ENCODE measurements at places on chromosomes 1 and 21.

DNA sequence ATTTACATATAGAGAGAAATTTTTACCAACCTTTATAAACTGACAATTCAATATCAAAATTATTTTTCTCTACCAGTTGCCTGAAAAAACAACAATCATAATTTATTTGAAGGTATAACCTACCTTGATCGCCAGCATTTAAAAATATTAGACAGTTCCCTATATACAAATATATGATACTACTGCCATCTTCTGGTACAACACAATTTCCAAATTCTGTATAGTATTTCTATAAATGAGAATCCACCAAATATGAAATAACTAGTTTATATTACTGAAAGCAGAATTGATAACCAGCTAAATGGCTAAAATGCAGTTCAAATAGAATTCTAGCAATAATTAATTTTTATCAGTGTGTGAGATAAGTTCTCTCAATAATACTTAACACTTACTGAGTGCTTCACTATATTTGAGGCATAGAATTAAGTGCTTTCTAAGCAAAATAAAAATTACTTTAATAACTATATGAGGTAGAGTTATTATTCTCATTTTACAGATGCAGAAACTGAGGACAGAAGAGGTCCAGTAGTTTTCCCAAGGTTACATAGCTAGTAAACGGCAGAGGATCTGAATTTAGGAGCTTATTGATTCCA, 75.6 kb downstream of the PIGK start:
- no peak for DNase-seq

- no peak for DNase-seq
Measured at GRCh38 chr1:247114351-247115140, 10.4 kb upstream of the ZNF669 start.

- DNase-seq: no peak
Measured at GRCh38 chr1:116062201-116062600, 49.0 kb upstream of the MAB21L3 start.

DNA sequence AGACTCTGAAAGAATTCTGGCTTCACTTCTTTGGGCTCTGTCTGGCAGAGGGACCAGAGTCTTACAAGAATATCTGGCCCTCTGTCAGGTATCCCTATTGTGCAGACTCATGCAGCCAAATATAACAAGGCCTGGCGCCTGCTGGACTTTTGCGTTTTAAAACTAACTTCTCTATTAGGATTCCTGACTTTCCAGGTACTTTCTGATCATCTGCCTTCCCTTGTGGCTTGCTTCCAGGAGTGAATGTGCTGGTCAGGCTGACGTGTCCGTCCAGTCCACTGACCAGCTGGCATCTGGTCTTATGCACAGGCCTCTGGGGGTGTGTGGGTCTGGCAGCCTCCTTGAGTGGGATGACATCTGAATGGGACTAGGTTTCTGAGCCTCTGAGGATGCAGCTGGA, 8.6 kb upstream of the RAB29 start:
- no peak for DNase-seq

- no peak for DNase-seq
Measured at GRCh38 chr1:66330722-66331141, 203.2 kb upstream of the SGIP1 start.

GRCh38 chr1:113947388-113948107, 18.4 kb downstream of the HIPK1 start:
- DNase-seq: no peak

- no peak for DNase-seq
Measured at GRCh38 chr1:225823811-225824261, 13.9 kb downstream of the EPHX1 start.

DNA sequence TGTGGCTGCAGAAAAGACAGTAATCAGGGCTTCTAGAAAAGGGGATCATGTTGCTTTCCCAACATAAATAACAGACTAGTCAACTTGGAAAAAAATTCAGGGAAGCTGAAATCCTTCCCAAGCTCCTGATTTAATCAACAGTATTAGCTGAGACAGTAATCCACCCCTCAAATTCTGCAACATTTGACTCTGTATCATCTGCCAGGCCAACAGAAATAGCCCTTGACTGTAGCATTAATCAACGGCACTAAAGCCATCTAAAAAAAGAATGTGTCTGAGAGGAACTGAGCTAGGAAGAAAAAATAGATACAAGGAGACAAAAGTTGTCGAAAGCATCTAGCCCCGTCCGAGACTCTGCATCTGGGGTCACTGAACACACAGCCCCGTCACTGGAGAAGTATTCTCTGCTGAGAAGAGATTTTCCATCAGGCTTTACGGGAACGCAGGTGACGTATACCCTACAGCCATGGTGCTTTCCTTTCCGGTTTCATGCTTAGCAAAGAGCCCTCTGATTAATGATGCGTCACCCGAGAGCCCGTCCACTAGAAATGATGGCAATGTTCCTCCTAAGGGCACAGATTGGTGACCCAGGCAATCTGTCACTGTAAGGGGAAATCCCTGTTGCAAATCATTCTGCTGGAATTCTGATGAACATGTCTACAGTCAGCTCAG, 42.1 kb upstream of the TP53BP2 start:
- no peak for DNase-seq

GRCh38 chr21:28018741-28019669, 973.7 kb downstream of the LTN1 start:
- no peak for DNase-seq

GRCh38 chr1:110239441-110240430, 29.6 kb downstream of the KCNC4 start:
- no peak for DNase-seq

GRCh38 chr1:165905853-165906252, 78.4 kb downstream of the UCK2 start:
- no peak for DNase-seq

DNA sequence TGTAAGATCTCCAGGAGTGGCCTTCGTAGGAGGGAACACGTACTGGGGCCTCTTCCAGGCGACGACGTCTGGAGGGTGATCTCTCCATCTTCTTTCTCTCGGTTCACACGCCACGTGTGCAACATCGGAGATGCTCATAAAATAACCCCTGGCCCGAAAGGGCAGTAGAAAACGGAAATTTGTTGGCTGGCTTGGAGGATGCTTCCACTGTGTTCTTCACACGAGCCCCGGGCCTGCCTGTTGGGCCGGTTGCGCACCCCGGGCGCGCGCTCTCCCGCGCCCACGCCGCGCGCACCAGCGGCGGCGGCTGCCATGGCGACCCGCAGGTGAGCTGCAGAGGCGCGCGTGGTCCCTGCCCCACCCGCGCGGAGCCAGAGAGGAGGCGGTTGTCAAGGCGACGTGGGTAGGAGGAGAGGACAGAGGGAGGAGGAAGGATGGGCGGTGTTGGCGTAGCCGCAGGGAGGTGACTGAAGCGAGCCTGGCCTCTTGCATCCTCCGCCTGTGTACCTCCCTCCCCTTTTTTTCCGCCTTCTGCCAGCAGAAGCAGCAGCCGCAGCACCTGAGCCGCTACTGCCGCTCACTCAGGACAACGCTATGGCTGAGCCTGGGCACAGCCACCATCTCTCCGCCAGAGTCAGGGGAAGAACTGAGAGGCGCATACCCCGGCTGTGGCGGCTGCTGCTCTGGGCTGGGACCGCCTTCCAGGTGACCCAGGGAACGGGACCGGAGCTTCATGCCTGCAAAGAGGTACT, at the start of gene ELAPOR1:
Gene ELAPOR1 (plus strand): TSS at position 526 of the 752 bp plus-strand sequence. CDS start 69 bp downstream, at position 595.
- DNase-seq: no peak

DNA sequence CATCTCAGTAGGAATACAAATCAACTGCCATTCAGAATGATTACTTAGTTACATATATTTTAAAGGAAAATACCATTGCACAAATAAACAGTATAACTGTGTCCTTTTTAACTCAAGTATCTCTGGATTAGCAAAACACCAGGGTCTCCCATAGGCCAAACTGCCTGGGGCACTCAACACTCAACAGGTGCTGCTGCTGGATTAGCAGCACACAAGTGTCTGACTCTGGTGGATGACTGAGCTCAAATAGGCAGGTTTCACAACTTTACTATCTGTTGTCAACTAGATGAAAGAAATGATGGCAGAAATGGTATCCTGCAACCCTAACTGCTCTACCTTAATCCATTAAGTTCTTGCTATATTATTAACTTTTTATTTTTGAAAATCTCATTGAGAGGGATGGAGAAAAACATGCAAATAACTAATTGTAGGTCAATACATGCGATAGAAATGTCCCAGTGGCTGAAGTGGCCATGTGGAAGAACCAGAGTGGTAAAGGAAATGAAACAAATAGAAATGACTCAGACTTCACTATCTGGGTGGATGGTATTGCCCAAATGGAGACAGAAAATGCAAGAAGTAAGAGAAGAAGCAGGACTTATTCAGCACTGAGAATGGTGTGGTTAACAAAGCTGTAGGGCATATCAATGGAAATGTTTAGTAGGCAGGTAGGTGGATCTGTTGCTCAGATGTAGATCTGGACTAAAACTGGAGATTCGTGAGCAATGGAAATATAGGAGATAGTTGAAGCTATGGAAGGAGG, 90.8 kb upstream of the CCDC190 start:
- no peak for DNase-seq

DNA sequence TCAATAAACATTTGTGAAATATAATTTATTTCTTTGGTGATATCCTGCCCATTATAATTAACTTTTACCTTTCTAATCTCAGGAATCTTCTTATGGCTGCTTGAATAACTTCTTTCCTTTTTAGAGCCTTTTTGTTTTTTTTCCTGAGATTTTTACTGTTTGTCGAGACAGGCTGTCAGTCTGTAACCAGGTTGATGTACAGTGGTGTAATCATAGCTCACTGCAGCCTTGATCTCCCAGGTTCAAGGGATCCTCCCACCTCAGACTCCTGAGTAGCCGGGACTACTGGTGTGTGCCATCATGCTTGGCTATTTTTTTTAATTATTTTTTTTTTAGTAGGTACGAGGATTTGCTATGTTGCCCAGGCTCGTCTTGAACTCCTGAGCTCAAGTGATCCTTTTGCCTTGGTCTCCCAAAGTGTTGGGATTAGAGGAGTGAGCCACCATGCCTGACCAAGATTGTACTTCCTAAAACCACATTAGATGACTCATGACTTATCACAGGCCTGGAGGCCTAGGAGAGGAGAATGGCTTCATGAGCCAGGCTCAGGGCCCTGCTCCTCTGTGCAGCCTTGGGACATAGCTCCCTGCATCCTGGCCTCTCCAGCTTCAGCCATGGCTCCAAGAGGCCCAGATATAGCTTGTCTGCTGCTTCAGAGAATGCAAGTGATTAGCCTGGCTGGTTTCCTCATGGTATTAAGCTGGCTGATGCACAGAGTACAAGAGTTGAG, 48.6 kb downstream of the CTH start:
- DNase-seq: no peak

GRCh38 chr21:16424331-16424751, 694.6 kb downstream of the USP25 start:
- DNase-seq: no peak

DNA sequence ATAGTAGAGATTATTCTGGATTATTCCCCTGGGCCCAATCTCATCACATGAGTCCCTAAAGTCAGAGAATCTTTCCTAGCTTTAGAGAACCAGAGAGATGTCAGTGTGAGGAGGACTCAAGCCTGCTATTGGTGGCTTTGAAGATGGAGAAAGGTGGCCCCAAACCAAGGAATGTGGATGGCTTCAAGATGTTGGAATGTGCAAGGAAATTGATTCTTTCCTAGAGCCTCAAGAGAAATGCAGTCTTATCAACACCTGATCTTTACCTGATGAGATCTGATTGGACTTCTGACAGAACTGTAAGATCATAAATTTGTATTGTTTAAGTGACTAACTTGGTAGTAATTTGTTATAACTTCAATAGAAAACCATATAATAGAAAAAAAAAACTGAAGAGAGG, 51.0 kb downstream of the NME7 start:
- no peak for DNase-seq

DNA sequence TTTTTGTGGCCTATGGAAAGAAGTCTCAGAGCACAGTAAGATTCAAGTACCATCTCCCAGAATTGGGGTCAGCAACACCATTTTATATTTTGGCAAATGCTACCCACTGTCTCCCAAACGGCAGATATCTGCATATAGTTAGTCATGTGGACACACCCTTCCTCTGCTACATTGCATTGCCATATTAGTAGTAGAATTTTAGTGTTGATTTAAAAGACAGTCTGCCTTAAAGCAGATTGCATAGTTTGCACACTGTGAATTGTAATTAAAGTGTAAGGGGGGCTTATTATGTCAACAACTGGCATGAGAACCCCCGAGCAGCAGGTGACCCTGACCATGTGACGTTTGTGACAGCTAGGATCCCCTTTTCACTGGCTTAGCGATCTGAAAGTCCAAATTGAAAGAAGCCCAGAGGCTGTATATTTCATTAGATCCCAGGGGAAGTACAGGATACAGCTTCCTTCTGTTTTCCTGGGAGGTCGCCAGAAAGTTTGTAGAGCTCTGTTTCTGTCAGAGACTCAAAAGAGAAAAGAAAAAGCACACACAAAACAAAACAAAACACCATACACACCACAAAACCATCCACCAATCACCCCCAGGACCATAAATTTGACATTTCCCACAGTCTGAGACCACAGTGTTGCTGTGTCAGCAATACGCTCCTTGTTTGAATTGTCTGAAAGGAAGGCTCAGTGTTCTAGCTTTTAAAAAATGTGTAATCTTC, 172.4 kb downstream of the NFIA start:
- peak; percentile 26 for DNase-seq

All from HAP-1 (cell line).